ENCODE measurements at places on chromosomes 6 and 20. TPM values are rescaled to one million over a fixed set of nuclear protein-coding genes. Genes with fewer than 3 reads are reported as not detected.

- peaks cover 15% of the 10 kb centered on the region for H3K4me1 ChIP-seq
- H3K36me3 ChIP-seq = no peaks in the 10 kb centered on the region
- H3K27ac ChIP-seq = no peak overlapping the region
- H3K4me3 ChIP-seq = no peak overlapping the region
These were observed 9.5 kb downstream of the PXDC1 start for GRCh38 chr6:3742076-3742425.

PRR18 gene
- total RNA-seq = 0.77 TPM

GRCh38 chr6:2245103-2245876 lies at the start of gene GMDS:
TSS of gene GMDS (minus strand) at chr6:2245605.
- H3K27ac ChIP-seq = peak within 1 kb of the TSS; percentile 97
- peaks cover 8% of the 10 kb centered on the region for H3K4me1 ChIP-seq
- DNase-seq = peak; percentile 97
- H3K27me3 ChIP-seq = no peaks in the 10 kb centered on the region
- no peaks in the 10 kb centered on the region for H3K36me3 ChIP-seq

GRCh38 chr6:148799647-148800046 lies 52.8 kb downstream of the UST start:
- H3K36me3 ChIP-seq = no peaks in the 10 kb centered on the region
- no peaks in the 10 kb centered on the region for H3K27me3 ChIP-seq
- no peaks in the 10 kb centered on the region for H3K4me1 ChIP-seq
- no peak overlapping the region for H3K27ac ChIP-seq
- DNase-seq = no peak
- no peak overlapping the region for H3K4me3 ChIP-seq

DNA sequence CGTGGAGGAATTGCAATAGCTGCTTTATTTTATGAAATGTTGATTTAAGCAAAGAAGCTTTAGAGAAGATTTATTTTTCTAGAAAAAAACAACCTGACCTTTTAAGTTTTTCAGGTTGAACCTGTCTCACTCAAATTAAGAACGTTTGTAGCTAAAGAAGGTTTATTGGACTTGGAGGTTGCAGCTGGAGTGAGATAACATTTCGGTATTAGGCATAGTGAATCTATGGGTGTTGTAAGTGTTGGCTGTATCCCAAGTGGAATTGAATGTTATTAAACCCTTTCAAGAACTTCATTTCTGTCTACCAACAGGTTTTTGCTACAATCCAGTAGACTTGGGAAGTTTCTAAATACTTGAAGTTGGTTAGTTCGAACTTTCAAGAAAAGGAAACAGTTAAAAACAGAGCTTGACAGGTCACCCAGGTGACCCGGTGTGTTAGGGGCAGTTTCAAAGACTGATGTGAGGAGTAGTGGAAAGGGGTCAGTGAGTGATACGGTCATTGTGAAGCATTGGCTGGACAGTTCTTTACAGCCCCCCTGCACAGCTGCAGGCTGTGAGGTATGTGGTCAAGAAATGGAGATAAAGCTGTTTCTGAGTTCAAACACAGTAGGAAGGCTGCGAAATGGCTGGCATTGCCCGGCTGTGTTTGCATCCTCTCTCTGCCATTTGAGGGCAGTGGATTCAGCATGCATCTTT lies 2.4 kb upstream of the TBCC start:
- DNase-seq = no peak
- no peak overlapping the region for H3K27ac ChIP-seq
- H3K27me3 ChIP-seq = no peaks in the 10 kb centered on the region

DNA sequence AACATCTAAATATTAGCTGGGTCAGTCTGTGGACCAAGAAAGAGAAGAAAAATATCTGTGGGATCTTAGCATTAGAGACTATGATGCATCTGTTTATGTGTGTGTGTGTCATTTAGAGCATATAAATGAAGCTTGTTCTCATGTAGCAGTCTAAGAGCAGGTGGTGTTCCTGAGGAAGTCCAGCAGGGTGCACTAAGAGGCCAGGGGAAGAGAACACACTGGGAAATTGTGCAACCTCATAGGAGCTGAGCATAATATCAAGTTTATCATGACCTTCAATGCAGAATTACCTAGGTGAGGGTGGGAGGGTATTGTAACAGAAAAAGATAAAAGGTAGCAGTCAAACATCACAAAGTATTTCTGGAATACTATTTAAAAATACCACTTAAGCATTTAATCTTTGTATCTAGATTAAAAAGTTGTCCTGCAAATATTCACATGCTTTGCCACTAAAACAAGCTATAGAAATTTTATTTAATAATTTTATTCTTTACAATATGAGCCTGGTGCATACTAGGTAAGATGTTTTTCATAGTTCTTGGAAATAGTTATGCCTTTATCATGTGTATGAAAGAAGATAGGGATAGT lies 80.5 kb downstream of the SMPDL3A start:
- no peak overlapping the region for H3K27ac ChIP-seq
- H3K4me3 ChIP-seq = no peak overlapping the region
- no peaks in the 10 kb centered on the region for H3K27me3 ChIP-seq
- H3K36me3 ChIP-seq = no peaks in the 10 kb centered on the region
- peak; percentile 77 for DNase-seq
- H3K4me1 ChIP-seq = no peaks in the 10 kb centered on the region

DNA sequence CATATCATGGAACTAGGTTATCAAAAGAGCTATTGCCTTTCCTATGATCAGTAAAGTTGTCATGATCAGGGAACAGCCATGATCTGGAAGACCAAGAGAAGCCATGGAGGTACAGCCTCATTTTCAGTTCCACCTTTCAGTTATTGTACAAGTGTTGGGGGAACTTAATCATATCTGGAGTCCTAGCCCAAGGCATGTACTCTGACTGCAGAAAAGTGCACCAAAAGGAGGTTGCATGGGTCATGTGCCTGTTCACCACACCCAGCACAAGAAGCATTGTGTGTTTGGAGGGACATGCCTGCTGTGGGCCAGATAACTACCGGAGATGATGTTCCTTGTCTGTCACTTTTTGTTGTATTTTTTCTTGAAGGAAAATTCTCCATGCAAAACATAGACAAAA lies 185.8 kb upstream of the MAN1A1 start:
- no peaks in the 10 kb centered on the region for H3K27me3 ChIP-seq
- no peak for DNase-seq
- H3K4me3 ChIP-seq = no peak overlapping the region
- H3K27ac ChIP-seq = no peak overlapping the region
- H3K36me3 ChIP-seq = no peaks in the 10 kb centered on the region

DNA sequence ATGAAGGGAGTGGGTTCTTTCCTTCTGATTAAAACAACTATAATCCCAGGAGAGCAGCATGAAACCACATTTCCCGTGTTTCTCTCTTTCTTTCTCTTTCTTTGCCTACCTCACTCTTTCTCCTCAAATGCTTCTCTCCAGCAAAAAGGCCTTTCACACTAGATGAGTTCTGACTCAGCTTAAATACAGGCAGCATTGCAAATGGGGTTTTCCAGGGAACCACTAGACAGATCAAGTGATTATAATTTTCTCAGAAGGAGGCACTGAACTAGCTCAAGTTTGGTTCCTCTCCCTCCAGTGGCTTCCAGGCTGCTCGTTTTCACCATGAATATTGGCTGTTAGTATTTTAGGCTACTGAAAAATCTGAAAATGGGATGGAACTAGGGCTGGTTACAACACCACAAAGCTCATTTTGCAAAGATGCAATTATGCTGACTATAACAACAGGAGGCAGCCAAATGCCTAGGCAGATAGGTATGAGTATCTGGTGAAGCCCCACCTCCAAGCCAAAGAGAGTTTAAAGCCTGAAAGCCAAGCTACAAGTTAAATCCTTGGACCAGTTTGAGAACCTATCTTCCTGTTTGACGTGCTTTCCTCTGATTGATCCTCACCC lies 260.0 kb downstream of the MMUT start:
- H3K36me3 ChIP-seq = no peaks in the 10 kb centered on the region
- DNase-seq = no peak
- H3K4me1 ChIP-seq = no peaks in the 10 kb centered on the region
- no peak overlapping the region for H3K4me3 ChIP-seq
- H3K27ac ChIP-seq = no peak overlapping the region

GRCh38 chr6:142420802-142421201 lies 119.0 kb downstream of the ADGRG6 start:
- H3K27me3 ChIP-seq = no peaks in the 10 kb centered on the region
- H3K36me3 ChIP-seq = no peaks in the 10 kb centered on the region
- no peak overlapping the region for H3K4me3 ChIP-seq
- DNase-seq = no peak
- H3K27ac ChIP-seq = peak overlapping the region; percentile 32

SPDEF gene
- total RNA-seq = 0.48 TPM

GRCh38 chr6:31087494-31088089 lies 24.8 kb downstream of the C6orf15 start:
- H3K4me1 ChIP-seq = peaks cover 8% of the 10 kb centered on the region
- no peaks in the 10 kb centered on the region for H3K27me3 ChIP-seq
- DNase-seq = peak; percentile 95
- H3K27ac ChIP-seq = peak overlapping the region; percentile 6
- no peak overlapping the region for H3K4me3 ChIP-seq

PLCB4 gene
- total RNA-seq = 15.0 TPM

DNA sequence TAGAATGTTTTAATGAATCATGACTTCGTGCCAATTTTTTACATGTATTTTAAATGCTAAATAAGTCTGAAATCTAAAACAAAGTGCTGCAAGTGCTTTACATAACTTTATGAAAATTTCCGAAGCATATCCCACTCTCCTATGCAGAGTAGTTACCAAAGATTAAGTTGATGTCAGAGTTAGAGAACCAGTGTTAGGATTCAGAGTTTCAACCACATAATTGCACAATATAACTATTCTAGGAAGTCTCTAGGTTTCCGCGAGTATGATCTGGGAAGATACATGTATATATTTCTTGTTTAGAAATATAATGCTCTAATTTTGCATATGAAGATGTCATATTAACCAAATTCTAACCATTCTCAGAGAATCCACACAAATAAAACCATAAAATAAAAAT lies 74.8 kb downstream of the ASCC3 start:
- no peaks in the 10 kb centered on the region for H3K27me3 ChIP-seq
- no peaks in the 10 kb centered on the region for H3K36me3 ChIP-seq
- peaks cover 10% of the 10 kb centered on the region for H3K4me1 ChIP-seq
- DNase-seq = no peak

DNA sequence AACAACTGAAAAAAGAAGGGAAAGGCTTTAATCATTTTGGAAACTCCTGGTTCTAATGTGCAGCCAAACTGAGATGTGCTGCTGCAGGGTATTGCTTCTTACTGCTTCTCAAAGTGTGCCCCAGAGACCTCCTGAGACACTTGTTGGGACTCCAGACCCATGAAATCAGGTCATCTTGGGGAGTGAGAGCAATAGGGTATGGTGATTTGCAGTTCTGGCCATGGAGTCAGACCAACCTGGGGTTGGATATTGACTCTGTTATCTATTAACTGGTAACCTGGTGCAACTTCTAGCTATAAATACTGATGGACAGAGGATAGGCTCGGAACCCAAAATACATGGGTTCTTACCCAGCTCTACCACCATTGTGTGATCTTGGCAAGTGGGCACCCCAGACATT lies 3.8 kb downstream of the TSPO2 start:
- DNase-seq = no peak
- no peaks in the 10 kb centered on the region for H3K36me3 ChIP-seq
- no peaks in the 10 kb centered on the region for H3K27me3 ChIP-seq
- H3K4me1 ChIP-seq = peaks cover 64% of the 10 kb centered on the region

KIAA1755 gene
- total RNA-seq = 2.0 TPM

- no peaks in the 10 kb centered on the region for H3K36me3 ChIP-seq
- H3K27ac ChIP-seq = peak overlapping the region; percentile 95
- DNase-seq = no peak
These were observed 18.3 kb upstream of the UNC93A start for GRCh38 chr6:167272696-167273379.

DNA sequence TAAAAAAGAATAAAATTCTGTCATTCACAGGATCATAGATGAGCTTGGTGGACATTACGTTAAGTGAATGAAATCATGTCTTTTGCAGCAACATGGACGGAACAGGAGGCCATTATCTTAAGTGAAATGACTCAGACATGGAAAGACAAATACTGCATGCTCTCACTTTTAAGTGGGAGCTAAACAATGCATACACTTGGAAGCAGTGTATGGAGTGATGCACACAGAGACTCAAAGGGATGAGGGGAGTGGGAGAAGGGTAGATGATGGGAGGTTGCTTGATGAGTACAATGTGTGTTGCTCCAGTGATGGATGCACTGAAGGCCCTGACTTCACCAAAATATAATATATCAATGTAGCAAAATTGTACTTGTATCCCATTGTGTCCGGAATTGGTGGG lies 293.4 kb downstream of the CD109 start:
- H3K36me3 ChIP-seq = no peaks in the 10 kb centered on the region
- DNase-seq = no peak
- H3K27ac ChIP-seq = no peak overlapping the region
- no peaks in the 10 kb centered on the region for H3K4me1 ChIP-seq
- no peaks in the 10 kb centered on the region for H3K27me3 ChIP-seq

DNA sequence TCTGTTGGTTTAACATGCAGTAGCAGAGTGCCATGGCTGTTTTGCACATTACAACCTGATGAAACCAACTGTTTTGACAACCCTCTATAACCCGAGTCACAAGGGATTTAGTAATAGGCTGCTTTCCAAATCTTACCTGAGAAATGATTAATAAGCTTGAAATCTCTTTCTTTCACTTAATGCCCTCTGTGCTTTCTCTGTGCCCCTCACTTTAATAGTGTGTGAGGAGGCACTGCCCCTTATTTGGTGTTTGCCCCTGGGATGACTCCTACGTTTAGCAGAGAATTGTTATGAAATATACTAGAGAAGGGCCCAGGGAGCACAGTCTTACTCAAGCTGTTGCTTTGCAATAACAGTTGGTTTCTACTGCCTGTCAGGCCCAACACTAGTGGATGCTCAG lies 31.0 kb upstream of the PTCHD4 start:
- no peaks in the 10 kb centered on the region for H3K27me3 ChIP-seq
- H3K36me3 ChIP-seq = no peaks in the 10 kb centered on the region
- H3K4me1 ChIP-seq = no peaks in the 10 kb centered on the region
- no peak overlapping the region for H3K27ac ChIP-seq

TRIM10 gene
- total RNA-seq = 0.12 TPM

DNA sequence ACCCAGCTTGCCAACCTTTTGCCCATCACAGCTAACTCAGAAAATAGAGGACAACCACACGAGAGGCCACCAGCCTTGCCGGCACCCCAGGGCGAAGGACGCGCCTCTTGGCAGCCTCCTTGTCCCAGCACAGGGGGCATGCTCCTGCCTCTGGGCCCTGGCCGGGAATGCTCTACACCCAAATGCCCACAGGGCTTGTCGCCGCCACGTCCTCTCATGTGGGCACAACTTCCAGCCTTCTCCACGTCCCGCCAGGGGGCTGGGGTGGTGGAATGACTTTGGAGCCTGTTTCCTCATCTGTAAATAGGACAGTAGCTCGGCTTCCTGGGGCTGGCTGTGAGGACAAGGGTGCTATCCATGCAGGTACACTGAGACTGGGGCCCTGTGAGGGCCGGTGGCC lies 152.4 kb upstream of the MLN start:
- peaks cover 7% of the 10 kb centered on the region for H3K27me3 ChIP-seq
- no peak for DNase-seq

DNA sequence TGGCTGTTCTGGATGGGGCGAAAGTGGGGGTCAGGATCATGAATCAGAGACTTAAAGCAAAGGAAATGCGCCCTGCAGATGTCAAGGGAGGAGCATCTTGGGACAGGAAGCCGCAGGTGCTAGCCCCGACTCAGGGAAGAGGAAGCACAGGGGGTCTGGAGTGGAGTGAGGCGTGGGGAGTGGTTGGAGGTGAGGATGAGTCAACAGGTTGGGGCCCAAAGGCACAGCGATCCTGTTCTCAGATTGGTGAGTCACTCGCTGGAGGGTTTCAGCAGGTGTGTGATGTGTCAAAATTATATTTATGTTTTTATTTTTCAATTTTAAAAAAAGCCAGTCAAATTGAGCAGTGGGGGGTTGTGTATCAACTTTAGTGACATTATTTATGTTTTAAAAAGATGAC lies 19.0 kb downstream of the PACSIN1 start:
- peak; percentile 18 for DNase-seq
- H3K27me3 ChIP-seq = no peaks in the 10 kb centered on the region
- H3K4me1 ChIP-seq = no peaks in the 10 kb centered on the region
- no peak overlapping the region for H3K4me3 ChIP-seq
- H3K36me3 ChIP-seq = no peaks in the 10 kb centered on the region

All from hepatocyte (in vitro differentiated cells).